ENCODE measurements at places on chromosomes 5 and 9. TPM values are rescaled to one million over a fixed set of nuclear protein-coding genes. Genes with fewer than 3 reads are reported as not detected.

Gene PRELID2
- 23.7 TPM for total RNA-seq

Gene SPINK13
- total RNA-seq: not detected

DNA sequence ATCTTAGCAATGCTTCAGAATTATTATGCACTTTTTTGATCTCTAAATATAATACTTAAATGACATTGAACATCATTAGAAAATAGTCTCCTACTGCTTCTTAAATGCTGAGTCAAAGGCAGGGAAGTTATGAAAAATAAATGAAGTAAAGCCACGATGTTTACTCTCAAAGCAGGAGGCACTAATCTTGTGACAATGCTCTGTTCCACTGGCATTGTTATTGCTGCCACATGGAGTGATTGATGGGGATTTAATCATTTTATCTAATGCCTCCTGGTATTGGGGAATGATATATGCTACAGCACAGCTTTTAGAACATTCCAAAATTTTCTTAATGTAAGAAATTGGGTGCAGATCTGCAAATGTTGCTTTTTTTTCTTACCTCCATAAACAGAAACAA lies 1655.4 kb upstream of the NUDT12 start:
- no peak for DNase-seq

DNA sequence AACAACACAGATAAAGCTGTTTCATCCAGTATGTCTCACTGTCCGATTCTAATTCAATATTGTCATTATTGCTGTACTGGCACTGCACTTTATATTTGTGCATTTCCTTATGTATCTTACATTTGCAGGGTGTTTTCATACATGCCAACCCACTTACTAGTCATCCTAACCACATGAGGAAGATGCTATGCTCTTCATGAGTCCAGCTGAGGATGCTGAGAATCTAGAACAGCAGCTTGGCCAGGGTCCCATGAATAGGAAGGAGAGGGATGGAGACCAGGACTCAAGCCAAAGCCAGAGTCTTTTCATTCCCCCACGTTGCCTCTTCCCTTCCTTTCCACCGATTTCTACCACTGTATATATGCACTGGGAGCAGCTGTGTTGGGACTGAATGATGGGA lies 292.8 kb upstream of the KLF4 start:
- no peak for DNase-seq

GRCh38 chr9:112170235-112170634 lies 4.9 kb downstream of the SUSD1 start:
- peak; percentile 77 for DNase-seq

- no peak for DNase-seq
These were observed 33.1 kb downstream of the FABP6 start for GRCh38 chr5:160262151-160263074.
